Activated naive CD4-positive, alpha-beta T cell treated with Interleukin-2 at 50 U/mL for 16 hours (primary cell): ENCODE measurements at places on chromosomes 12 and 14.
A peak's percentile ranks its signal among the peaks of the same experiment; 100 is the strongest.

DNA sequence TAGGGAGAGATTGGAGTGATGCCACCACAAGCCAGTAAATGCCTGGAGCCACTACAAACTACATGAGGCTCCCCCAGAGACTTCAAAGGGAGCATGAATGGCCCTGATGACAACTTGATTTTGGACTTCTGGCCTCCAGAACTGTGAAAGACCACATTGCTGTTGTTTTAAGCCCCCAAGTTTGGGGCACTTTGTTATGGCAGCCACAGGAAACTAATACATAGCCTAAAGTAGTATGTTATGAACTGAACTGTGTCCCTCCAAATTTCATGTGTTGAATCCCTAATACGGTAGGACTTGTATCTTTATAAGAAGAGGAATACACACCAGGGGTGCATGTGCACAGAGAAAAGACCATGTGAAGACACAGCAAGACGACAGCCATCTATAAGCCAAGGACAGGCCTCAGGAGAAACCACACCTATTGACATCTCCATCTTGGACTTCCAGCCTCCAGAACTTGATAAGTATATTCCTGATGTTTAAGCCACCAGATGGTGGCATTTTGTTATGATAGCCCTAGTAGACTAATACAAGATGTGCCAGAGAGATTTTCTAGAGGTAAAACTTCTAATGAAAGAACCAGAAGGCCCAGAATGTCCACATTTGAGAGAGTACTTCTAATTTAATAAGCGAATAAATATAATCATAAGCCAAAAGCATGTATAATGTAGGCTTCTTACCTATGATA, 127.1 kb upstream of the BMP4 start:
- no peak for DNase-seq

DNA sequence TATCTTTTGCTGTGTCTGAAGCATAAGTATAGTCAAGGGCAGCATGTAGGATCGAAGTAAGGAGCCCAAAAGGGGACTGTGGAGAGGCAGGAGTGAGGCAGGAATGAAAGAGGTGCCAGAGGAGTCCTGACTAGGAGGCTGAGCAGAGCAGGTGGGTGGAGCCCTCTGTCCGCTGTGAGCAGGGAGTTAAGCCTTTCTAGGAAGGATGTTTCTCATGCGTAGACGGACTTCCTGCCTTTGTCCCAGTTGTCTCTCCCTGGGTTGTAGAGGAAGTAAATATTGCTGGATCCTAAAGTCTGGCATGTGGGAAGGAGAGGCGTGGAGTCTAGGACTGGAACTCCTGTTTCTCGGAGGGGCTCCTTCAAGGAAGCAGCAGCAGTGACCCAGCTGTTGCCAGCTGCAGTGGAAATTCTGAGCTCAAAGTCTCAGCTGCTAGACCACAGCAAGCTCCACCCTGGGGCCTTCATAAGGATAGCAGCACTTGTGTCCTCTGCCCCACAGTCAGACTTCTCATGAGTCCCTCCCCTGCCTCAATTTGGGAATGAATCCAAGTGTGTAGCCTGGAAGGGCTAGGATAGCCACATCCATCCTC, 44.0 kb downstream of the RBMS2 start:
- DNase-seq, result peak; percentile 15

GRCh38 chr14:89992273-89992672, 36.5 kb downstream of the TDP1 start:
- no peak for DNase-seq

DNA sequence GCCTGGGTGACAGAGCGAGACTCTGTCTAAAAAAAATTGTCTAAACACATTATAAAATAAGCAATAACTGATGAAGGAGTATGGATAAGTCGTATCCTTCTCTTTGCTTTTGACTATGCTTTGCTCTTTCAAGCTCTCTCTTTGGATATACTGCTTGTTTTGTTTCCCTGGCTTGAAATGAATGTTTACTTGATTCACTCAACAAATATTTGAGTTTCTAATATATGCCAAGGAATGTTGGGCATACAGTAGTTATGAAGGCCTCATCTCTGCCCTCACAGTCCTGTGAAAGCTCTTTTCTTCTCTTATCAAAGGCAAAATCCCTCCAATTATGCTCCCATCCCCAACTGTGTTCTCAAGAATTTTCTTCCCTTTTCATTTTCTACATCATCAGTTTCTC, 123.5 kb downstream of the PTPRR start:
- no peak for DNase-seq

- DNase-seq, result no peak
Measured at GRCh38 chr12:100197486-100197885, 3.1 kb upstream of the ACTR6 start.

DNA sequence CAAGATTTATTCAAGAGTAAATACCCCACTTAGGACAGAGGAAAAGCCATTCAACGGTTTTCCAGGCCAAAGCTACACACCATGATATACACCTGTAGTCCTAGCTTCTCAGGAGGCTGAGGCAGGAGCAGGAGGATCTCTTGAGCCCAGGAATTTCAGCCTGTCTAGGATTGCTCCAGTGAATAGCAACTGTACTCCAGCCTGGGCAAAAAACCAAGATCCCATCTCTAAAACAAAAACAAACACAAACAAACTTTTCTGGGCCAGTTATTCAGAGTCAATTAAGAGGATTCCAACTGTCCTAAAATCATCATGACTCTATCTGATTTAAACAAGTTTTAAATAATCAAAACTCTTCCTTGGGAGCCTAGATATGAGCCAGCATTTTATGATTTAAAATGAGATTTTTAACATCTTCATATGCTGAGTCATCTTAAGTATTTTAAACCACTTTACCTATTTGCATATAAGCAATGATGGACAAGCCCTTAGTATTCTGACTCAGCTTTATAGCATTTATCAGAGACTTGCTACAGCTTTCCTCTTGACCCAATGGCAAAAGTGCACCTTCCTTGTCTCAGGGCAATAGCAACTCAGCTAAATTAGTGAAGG, 77.1 kb downstream of the KCNMB4 start:
- DNase-seq, result no peak

DNA sequence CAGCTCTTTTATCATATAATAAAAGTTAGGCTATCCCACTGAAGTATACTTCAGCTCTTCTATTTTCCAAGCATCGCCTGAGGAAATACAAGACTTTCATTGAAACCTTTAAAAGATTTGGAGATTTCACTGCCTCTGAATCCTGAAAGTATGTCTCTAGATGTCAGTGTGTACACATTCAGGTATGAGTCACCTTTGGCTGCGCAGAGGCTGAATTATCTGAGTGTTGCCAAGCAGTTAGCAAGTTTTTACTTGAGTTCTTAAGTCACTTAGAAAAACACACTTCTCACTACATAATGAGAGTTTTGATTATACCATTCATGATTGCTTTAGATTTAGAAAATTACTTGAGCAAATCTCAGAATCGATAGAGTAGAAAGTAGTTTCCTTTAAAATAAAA, 210.3 kb downstream of the TMTC2 start:
- DNase-seq, result no peak

GRCh38 chr12:8950702-8951478, 1.4 kb upstream of the M6PR start:
- DNase-seq, result no peak

DNA sequence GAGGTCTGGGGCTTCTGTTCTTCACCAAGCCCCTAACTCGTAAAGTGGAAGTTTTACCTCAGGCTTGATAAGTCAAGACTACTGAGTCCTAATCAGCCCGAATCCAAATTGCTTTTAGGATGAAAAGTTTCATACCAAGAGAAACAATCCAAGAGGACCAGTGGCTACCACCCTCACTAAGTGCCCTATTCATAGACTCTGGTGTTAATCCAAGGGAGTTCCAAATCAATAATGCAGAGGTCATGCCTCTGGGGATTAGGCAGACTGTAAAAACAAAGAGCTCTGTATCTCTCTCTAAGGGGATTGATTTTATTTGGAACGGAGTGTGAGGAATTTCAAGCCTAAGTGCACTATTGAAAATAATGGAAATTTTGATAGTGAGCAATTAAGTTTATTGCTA, 76.3 kb upstream of the LMNTD1 start:
- DNase-seq, result no peak

- no peak for DNase-seq
Measured at GRCh38 chr12:130972586-130972950, 18.9 kb downstream of the ADGRD1 start.

DNA sequence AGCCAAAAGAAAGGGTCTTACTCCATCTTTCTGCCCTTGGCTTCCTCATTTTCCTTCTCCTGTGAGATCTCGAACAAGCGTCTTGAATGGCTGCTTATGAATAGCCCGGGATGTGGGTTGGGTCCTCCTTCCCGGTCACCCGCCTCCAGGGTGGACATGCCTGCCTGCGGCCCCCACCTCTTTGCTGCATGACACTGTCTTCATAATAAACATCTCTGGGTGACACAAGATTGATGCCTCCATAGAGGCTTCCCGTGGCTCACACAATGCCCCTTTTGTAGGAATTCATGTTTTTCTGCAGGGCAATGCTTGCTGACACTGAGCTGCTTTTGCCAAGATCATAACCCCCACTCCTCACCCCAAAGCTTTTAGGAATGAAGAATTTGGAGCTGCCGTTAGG, 125.9 kb downstream of the ZNF664 start:
- no peak for DNase-seq

- no peak for DNase-seq
Measured at GRCh38 chr12:8831116-8831515, 8.7 kb downstream of the A2ML1 start.

DNA sequence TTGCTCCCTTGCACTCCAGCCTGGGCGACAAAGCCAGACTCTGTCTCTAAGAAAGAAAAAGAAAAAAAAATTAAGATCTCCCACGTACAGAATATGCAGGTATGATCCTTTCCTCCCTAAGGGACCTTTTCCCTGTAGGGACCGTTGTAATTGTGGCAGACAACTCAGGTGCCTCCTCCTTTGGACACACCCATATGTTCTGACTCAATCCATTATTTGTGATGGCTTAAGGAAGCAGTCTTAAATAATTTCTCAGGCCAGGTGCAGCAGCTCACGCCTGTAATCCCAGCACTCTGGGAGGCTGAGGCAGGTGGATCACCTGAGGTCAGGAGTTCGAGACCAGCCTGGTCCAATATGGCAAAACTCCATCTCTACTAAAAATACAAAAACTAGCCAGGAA, 53.1 kb downstream of the TMCC3 start:
- DNase-seq, result no peak

DNA sequence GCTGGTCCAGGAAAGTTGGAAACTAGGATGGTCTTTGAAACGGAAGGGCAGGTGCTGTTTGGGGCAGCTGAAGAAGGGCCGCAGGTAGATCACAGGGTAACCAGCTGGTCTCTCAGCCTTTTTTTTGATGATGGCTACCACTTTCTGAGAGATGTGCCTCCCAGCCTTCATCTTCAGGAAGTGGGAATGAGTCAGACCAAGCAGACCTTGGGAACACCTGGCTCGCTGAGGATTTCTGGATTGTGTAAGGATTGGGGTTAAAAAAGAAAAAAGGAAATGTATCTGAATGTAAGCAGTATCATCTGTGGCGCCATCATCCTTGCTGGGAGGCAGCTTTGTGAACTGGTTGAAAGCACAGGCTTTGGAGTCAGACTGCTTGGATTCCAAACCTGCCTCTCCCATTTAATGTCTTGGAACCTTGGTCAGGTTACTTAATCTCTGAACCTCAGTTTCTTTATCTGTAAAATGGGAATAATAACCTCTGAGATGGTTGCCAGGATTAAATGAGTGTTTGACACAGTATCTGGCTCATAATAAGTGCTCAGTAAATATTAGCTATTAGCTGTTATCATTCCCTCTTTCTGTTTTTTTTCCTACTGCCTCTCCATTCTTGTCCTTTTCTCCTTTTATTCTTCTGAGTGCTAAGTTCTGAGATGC, 1.7 kb downstream of the PRPF40B start:
- no peak for DNase-seq

DNA sequence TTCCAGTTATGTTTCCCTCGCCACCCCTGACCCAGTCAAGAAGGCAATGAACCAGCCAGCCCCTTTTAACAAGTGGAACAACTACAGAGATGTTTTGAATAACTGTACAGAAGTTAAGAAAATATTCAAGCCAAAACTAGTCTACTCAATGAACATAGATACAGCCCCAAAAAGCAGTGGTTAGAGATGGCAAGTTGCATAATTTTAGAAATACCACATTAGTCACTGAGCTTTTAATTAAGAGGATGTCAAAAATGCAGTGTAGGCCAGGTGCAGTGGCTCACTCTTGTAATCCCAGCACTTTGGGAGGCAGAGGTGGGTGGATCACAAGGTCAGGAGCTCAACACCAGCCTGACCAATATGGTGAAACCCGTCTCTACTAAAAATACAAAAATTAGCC, 27.2 kb downstream of the PROX2 start:
- no peak for DNase-seq

DNA sequence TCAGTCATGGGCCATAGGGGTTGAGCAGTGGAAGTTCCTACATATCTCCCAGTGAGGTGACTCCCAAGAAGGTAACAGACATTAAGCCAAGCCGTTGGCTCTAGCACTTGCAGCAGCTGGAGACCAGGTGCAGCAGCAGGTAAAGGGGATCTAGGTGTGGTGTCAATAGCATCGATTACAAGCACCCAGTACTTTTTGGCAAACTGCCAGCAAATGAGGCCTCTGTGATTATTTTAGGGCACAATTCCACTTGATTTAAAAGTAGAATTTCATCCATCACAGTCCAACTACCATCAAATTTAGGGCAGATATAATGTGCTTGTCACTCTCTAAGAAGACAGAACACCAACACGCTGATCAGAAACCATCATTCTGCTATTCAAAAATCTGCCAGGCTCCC, 224.1 kb upstream of the EGLN3 start:
- no peak for DNase-seq

DNA sequence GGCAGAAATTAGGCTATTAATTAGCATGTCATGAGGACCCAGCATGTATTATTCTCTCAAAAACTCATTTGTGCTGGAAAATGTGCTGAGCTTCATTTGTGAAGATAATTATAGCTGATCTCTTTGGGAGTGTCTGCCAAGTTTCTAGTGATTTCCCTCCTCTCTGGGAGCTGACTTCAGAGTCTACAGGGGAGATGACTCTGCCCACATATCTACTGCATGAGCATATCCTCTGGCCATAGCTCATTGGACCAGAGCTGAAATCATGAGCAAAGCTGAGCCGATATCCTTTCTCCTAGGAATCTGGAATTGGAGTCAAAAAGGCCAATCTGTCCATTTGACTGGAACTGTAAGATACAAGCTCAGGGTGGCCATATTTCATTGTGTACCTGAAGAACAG, 5.9 kb downstream of the CCDC198 start:
- no peak for DNase-seq

DNA sequence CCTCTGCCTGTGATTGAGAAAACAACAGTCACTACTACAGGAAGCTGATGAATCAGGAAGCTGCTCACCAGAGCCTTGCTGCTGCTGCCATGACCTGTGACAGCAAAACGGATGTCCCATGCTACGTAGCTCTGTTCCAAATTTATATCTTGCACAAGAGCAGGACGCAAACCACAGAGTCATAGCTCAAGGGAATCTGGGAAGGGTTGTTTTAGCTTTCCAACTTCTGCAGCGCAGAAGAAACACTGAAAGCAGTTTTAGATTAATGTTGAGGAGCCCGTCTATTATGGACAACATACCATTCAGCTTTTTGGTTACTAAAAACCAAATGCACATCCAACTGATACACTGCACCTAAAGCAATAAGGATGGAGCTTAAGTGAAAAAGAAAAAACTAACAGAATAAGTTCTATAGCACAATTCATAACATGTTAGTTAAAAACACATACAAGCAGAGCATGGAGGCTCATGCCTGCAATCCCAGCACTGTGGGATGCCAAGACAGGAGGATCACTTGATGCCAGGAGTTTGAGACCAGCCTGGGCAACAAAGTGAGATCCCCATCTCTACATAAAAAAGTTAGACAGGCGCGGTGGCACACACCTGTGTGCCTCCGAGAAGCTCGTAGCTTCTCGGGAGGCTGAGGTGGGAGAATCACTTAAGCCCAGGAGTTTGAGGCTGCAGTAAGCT, 1.7 kb upstream of the ANKRD33 start:
- DNase-seq, result peak; percentile 20

- DNase-seq, result no peak
Measured at GRCh38 chr12:11631288-11631687, 18.2 kb upstream of the ETV6 start.
